ENCODE measurements at places on chromosomes 11 and 22.

DNA sequence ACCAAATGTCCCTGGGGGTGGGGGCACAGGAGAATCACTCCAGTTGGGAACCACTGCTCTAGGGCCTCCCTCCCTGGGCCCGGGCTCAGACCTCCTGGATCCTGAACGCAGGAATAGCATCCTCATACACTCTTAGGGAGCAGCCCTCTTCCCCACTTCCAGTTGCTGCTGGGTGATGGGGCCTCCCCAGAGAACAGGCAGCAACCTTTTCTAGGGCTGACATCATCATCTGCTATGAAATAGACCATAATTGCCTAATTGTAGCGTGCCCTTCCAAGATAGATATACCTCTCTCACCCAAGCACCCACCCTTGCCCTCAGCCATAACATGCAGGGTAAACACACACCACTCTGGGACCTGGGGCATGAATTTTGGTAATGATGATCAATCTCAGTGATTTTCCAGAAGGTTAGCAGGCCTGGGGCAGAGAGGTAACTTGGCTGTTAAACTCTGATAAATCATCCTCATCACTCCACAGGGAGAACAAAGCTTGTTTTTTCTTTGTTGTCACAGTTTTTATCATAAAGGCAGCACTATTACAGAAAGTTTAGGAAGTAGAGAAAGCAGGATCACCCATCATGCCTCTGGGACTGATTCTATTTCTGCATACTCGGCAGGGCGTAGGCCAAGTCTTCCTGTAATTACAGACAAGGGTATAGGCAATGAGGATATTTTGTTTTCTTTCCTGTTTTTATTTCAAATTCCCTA is 88.3 kb upstream of the PRDM11 start:
- DNase-seq, result no peak

DNA sequence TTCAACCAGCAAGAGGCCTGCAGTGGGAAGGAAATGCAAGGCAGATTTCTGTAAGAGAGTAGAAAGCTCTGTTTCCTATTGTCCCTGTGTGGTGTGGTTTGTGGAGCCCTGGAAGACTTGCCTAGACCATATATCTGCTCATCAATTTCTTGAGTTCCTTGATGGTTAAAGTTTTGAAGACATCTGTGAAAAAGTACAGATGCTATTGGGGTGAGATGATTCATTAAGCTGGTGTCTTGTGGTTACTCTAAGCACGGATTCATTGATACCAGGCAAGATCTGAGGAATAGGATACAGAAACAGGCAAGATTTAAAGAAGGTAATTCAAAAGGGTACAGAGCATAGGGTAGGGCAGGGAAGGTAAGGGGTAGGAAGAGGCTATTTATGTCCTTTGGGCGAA is 275.8 kb upstream of the SESN3 start:
- no peak for DNase-seq

DNA sequence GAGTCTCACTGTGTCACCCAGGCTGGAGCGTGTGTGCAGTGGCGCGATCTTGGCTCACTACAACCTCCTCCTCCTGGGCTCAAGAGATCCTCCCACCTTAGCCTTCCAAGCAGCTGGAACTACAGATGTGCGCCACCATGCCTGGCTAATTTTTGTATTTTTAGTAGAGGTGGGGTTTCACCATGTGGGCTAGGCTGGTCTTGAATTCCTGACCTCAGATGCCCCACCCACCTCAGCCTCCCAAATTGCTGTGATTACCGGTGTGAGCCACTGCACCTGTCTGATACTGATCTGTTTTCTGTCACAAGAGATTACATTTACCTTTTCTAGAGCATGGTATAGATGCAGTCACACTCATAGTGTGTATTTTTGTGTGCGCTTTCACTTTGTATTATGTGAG is 11.6 kb downstream of the ATG13 start:
- no peak for DNase-seq

GRCh38 chr11:133381761-133382130 is 150.6 kb downstream of the OPCML start:
- DNase-seq, result no peak

Measured in T follicular helper cell (primary cell).